ENCODE measurements at places on chromosomes 7 and 10. TPM values are rescaled to one million over a fixed set of nuclear protein-coding genes. Genes with fewer than 3 reads are reported as not detected.

- DNase-seq = peak; percentile 69
Observed at GRCh38 chr7:80428161-80429054, 83.5 kb downstream of the GNAT3 start.

GRM8 gene
- total RNA-seq = 0.09 TPM

- no peak for DNase-seq
Observed at GRCh38 chr10:25039531-25039930, 23.1 kb downstream of the THNSL1 start.

DNA sequence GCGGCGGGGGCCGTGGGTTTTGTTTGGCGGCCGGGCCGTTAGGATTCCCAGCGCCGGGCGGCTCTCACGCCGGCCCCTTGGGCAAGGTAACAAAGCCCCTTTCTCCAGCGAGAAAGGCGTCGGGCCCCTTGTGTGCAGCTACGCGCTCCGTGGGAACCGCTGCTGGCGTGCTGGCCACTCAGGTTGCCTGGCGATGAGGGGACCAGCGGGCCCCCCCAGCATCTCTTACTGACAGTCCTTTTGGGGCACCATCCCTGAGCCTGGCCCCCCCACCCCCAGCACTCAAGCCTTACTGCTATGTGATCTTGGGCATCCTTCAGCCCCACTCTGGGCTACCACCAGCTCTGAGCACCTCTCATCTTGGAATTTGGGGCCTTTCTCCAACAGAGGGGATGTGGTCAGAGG lies 1.8 kb downstream of the LFNG start:
- no peak for DNase-seq

DNA sequence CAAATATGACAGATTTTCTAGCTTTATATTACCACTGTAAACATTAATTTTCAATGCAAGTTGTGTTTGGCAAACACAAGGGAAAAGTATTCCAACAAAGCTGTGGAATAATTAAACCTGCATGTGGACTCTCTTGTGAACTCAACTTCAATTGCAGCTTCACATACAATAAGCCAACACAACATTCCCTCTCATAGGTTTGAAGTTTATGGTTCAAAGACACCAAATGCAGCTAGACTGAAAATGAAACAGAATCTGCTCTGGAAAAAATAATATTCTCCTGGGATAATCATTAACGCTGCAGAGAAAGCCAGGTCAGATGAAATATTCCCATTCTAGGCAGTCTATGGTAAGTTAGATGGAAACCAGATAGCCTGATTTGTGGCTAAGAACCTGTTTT lies 105.8 kb upstream of the VIPR2 start:
- DNase-seq = no peak

PRKCQ gene
- 0.17 TPM for total RNA-seq

- peak; percentile 28 for DNase-seq
Observed at GRCh38 chr7:155928583-155928982, 116.3 kb upstream of the SHH start.

DNA sequence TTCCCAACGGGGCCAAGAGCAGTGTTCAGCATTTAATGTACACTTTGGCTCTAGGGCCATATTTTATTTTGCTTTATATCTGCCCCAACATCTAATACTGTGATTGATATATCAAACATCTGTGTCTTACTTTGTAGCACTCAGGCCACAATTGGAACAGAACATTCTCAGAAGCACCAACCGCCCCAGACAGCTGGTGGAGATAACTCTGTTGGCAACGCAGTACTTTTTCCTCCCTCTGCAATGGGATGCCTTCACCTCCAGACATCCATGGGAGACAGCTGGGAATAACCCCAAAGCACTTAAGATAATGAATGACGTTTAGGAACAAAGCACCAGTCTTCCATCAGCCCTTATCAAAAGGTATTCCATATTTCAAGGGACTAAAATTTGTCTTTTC lies 57.4 kb downstream of the PIP4K2A start:
- DNase-seq = no peak

- no peak for DNase-seq
Observed at GRCh38 chr10:35365994-35366393, 29.7 kb downstream of the CCNY start.

RADIL gene
- total RNA-seq = 3.9 TPM

GIMAP6 gene
- 262 TPM for total RNA-seq

WNT16 gene
- total RNA-seq = not detected

MYO3A gene
- not detected for total RNA-seq

DNA sequence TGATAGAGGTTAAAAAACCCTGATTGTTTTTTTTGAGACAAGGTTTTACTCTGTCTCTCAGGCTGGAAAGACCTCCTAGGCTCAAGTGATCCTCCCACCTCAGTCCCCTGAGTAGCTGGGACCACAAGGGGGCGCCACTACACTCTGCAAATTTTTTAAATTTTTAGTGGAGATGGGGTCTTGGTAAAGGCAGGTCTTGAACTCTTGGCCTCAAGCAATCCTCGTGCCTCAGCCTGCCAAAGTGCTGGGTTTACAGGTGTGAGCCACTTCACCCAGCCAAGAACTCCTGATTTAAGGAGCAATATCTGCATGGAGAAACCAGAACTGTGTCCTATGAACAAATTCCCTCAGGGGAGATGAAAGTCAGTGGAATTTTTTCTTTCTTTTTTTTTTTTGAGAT lies 7.3 kb upstream of the KLHDC10 start:
- DNase-seq = peak; percentile 66

GRCh38 chr10:91614225-91614624 lies 18.6 kb downstream of the PPP1R3C start:
- no peak for DNase-seq

GRCh38 chr10:119445311-119445934 lies 97.1 kb downstream of the RGS10 start:
- DNase-seq = peak; percentile 90

- DNase-seq = no peak
Observed at GRCh38 chr10:122248356-122249302, 22.5 kb upstream of the BTBD16 start.

MYOZ1 gene
- not detected for total RNA-seq

TCAF2 gene
- 14.0 TPM for total RNA-seq

DNA sequence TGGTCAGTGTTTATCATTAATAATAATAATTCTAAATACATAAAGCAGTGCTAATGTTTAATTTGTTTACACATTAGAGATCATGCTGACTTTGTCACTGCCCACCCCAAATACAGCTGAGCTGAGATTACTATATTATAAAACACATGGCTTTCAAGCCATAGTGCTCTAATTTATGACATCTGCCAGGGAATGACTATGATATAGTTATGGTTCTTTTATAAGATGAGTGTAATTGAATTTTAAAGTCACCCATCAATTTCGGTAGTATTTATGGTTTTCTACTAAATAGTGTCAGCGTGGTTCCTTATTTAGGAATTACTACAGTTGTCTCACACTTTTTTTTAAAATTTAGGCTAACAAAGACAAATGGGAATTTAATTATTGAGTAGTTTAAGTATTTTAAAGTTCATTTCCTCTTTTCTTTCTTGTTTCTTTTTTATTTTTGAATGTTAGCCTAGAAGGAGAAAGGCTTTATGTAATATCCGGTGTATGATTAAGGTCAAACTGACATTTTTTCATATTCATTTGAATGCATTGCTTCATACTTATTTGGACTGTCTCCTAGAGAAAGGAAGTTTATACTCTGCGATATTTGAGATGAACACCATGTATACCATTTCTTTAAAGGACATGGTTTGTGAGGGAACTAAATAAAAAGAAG lies 3.9 kb downstream of the CDK14 start:
- no peak for DNase-seq

- DNase-seq = no peak
Observed at GRCh38 chr7:33781796-33782195, 123.5 kb upstream of the BMPER start.

WNT8B gene
- not detected for total RNA-seq

DNA sequence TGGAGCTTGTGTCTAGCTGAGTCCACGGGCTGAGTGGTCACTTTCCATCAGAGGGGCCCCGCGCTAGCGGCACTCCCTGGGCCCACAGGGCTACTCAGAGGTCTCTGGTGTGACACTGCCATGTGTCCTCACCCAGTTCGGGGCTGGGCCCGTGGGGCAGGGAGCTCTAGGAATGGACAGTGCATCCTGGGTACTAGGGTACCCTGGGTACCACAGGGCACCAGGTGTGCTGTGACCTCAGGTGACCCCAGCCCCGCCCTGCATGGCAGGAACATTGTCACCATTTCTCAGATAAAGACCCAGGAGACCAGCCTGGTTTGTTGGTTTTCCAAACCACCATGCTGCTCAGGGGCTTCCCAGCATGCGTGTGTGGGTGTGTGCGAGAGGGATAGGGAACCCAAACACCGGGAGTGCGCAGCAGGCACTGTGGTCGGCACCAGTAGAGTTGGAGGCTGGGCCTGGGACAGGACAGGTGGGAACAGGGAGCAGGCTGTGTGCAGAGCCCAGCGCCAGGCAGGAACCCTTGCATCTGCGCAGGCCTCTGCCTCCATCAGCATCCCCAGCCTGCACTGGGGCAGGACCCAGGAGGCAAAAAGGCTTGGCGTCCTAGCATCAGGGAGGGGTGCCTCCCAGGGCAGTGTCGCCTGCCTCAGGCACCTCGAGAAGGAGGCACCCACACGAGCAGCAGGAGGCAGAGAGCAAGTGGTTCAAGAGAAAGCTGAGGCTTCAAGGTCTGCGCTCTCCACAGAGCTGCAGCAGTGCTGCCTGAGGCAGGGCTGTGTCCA lies 19.4 kb upstream of the CSGALNACT2 start:
- no peak for DNase-seq

DNA sequence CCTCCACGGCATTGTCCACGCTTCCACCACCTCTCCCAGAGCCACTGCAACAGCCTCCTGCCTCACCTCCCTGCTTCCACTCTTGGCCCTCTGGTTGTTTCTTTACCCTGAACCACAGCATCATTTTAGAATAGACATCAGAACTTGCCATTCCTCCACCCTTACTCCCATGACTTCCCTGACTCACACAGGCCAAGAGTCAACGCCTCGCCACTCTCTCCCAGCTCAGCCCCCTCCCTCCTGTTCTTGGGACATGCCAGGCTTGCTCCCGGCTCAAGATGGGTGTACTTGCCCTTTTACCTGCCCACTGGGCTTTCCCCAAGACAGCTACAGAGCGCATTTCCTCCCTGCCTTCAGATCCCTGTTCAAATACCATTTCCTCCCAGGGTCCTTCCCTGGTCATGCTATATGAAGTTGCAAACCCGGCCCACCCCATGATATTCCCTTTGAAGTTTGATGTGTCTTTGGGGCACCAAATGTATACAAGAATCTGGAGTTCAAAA lies 429.1 kb downstream of the RPS24 start:
- no peak for DNase-seq

ZNF438 gene
- 3.9 TPM for total RNA-seq

KCND2 gene
- total RNA-seq = 0.17 TPM

DNA sequence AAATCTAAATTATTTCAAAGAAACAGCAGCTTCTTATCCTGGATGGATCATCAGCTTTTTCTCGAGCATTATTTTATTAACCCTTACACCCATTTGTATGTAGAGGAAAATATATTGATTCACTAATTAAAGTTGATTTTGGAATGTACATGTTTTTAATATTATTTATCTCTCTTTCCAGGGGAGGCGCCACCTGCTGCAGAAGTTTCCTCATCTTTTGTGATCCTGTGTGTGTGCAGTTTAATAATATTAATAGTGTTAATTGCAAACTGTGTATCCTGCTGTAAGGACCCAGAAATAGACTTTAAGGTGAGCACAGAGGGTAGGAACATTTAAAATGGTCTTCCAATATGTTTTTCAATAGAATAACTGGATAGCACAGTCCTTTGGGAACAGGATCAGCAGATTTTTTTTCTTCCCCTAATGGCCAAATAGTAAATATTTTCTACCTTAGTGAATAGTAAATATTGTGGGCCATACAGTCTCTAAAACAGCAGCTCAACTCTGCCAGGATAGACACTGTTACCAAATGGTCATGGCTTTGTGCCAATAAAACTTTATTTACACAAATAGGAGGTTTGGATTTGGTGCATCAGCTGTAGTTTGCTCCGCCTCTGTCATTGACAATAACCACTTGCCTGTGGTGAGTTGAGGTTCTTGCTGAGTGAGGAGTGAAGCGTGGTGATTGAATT lies 30.6 kb downstream of the LMTK2 start:
- no peak for DNase-seq

SRI gene
- total RNA-seq = 162 TPM

SORBS1 gene
- 3.6 TPM for total RNA-seq

DNA sequence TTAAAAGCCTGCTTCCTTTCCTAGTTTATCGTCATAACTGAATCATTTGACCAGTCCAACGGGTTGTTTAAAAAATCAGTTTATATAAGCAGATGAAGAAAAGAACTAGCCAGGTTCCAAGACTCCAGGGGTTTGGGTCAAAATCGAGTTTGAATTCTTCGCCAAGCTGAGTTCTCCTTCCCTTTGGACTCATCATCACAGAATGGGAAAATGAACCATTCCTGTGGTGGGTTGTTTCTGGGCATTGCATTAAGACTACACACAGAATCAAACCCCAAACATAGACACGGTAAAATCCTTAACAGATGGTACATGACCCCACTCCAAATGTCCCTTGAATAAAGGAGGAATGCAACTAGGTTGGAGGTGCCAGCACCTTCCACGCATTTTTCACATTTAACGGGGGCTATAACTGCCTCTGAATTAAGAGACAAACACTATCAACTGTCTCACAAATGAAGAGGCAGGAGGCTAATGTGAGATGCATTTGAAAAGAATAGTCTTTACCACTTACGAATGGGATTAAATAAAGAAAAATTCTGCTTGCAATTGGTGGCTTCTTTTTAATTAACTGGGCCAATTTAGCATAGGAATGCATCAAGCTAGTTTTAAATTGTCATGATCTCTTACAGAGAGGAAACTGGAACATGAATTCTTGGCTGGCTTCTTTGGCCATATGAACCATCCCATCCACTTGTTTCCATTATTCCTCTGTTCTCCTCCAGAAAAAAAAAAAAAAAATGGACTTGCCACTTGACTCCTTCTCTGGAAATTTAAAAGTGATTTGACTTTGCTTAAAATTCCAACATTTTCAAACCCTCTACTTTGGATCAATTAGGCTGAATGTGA lies 61.1 kb downstream of the CHST15 start:
- no peak for DNase-seq

DNA sequence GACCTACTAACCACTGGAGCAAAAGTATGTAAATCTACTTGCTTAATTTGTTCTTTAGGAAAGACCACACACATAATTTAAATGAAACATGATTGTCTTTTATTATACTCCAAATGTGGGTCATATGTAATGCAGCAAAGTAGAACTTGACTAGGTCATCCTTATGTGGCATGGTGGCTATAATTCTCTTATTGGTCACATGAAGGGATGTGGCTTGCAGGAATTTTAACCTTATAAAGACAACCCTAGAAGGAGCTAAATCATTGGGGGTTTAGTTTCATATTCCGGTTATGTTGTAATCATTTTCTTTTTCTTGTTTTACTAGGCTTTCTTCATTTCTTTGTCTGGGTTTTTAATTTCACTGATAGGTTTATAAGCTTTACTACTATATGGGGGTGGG lies 93.9 kb downstream of the SEPTIN7 start:
- no peak for DNase-seq

SCRN1 gene
- 94.6 TPM for total RNA-seq

PAX4 gene
- not detected for total RNA-seq

GRCh38 chr10:122457934-122458333 lies 3.4 kb upstream of the HTRA1 start:
- peak; percentile 57 for DNase-seq

GRCh38 chr10:101894742-101895141 lies 51.1 kb upstream of the KCNIP2 start:
- DNase-seq = no peak
